ENCODE measurements at places on chromosomes 6 and 20. TPM values are rescaled to one million over a fixed set of nuclear protein-coding genes. Genes with fewer than 3 reads are reported as not detected.

Gene NRSN1
- not detected for polyA plus RNA-seq

DNA sequence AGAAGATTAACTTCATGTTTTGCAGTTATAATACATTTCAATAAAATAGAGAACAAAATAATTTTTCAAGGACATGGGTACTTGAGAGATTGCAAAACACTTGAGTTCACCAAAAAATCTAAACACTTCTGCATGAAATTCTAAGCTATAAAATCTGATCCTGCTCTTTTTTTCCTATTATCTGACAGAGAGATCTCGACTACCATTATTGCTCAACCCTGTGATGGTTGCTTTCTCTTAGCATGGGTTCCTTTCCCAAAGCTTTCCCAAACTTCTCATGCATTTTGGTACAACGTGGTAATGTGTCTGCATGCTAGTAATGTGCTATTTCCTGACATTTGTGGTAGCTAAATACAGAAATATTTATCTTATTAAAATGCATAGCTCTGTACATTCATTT is 1243.1 kb upstream of the ADGRB3 start:
- no peaks in the 10 kb centered on the region for H3K4me1 ChIP-seq
- no peak overlapping the region for H3K27ac ChIP-seq
- H3K36me3 ChIP-seq = no peaks in the 10 kb centered on the region

DNA sequence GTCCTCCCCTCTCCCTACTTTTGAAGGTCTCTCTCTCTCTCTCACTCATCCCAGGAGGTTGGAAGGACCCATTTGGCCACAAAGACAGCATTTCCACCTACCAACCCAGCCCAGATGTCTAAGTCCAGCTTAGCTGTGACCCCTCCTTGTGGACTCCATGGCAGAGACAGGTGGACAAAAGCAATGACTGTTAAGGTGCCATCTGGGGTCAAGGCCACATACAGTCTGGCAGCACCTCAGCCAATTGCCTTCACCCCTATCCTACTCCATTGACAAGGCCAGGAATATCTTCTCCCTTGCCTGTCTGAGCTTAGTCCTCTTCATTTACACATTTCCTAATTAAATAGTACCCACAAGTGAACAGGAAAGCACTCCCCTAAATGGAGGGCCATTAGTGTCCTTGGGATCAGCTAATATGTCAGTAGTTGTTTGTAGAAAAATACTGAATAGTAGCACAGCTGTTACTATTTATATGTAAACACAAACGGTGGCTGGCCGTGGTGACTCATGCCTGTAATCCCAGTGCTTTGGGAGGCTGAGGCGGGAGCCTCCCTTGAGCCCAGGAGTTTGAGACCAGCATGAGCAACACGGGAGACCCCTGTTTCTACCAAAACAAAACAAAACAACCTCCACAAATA is 28.8 kb downstream of the GCM1 start:
- no peak for DNase-seq
- H3K36me3 ChIP-seq = no peaks in the 10 kb centered on the region
- H3K4me1 ChIP-seq = peaks cover 2% of the 10 kb centered on the region
- H3K4me3 ChIP-seq = no peak overlapping the region
- H3K27ac ChIP-seq = no peak overlapping the region
- peaks cover 1% of the 10 kb centered on the region for H3K27me3 ChIP-seq

GRCh38 chr6:47789553-47789952 is 7.7 kb downstream of the OPN5 start:
- no peak overlapping the region for H3K4me3 ChIP-seq
- H3K36me3 ChIP-seq = no peaks in the 10 kb centered on the region
- H3K27ac ChIP-seq = no peak overlapping the region
- peaks cover 4% of the 10 kb centered on the region for H3K4me1 ChIP-seq
- peaks cover 25% of the 10 kb centered on the region for H3K27me3 ChIP-seq
